HepG2 (cell line): ENCODE measurements at places on chromosomes 5 and 9. TPM values are rescaled to one million over a fixed set of nuclear protein-coding genes. Genes with fewer than 3 reads are reported as not detected.

- H3K27ac ChIP-seq: no peak overlapping the region
- no peaks in the 10 kb centered on the region for H3K36me3 ChIP-seq
- H3K27me3 ChIP-seq: no peaks in the 10 kb centered on the region
- peaks cover 23% of the 10 kb centered on the region for H3K4me1 ChIP-seq
Observed at GRCh38 chr5:53355316-53355715, 125.1 kb upstream of the FST start.

- H3K27me3 ChIP-seq: no peaks in the 10 kb centered on the region
- DNase-seq: no peak
- no peak overlapping the region for H3K4me3 ChIP-seq
- H3K27ac ChIP-seq: no peak overlapping the region
- H3K4me1 ChIP-seq: peaks cover 24% of the 10 kb centered on the region
Observed at GRCh38 chr5:56389261-56389660, 156.1 kb upstream of the ANKRD55 start.

GRCh38 chr5:159619826-159620225 lies 289.5 kb upstream of the IL12B start:
- H3K4me1 ChIP-seq: no peaks in the 10 kb centered on the region
- no peak for DNase-seq
- H3K36me3 ChIP-seq: no peaks in the 10 kb centered on the region
- no peak overlapping the region for H3K27ac ChIP-seq
- no peak overlapping the region for H3K4me3 ChIP-seq
- 0 out of 3 replicates have a peak, but pooled peaks cover under 1% of the 10 kb centered on the region for H3K27me3 ChIP-seq

Gene MEF2C
- total RNA-seq: 0.02 TPM in 1 of 2 replicates, not detected in the other

- peaks cover 1% of the 10 kb centered on the region; the same call in 1 of the 2 replicates for H3K27me3 ChIP-seq
- peaks cover 16% of the 10 kb centered on the region; the same call in 1 of the 2 replicates for H3K4me1 ChIP-seq
- H3K27ac ChIP-seq: no peak overlapping the region
- no peak for DNase-seq
- no peaks in the 10 kb centered on the region for H3K36me3 ChIP-seq
Observed at GRCh38 chr9:89379508-89380115, 61.3 kb downstream of the SECISBP2 start.

DNA sequence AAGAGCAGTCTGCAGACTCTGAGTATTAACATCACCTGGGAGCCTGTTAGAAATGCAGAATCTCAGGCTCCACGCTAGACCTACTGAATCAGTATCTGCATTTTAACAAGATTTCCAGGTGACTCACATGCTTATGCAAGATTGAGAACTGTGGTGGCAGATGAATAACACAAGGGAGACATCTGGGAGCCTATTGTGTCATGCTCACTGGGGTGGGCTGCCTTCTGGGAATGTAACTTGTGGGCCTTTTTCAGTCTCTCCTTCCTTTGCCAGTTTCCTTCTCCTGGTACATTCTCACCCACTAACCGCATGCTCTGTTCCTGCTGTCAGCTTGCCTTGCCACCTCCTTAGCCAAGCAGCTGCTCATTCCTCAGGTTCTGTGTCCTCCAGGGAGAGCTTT lies 176.6 kb upstream of the C9orf72 start:
- no peak overlapping the region for H3K4me3 ChIP-seq
- H3K27ac ChIP-seq: no peak overlapping the region
- no peaks in the 10 kb centered on the region for H3K36me3 ChIP-seq
- no peak for DNase-seq

- peaks cover 1% of the 10 kb centered on the region; the same call in 1 of the 2 replicates for H3K27me3 ChIP-seq
- no peak overlapping the region for H3K4me3 ChIP-seq
- H3K36me3 ChIP-seq: no peaks in the 10 kb centered on the region
- no peak overlapping the region for H3K27ac ChIP-seq
Observed at GRCh38 chr5:133603711-133604110, 8.6 kb downstream of the FSTL4 start.

DNA sequence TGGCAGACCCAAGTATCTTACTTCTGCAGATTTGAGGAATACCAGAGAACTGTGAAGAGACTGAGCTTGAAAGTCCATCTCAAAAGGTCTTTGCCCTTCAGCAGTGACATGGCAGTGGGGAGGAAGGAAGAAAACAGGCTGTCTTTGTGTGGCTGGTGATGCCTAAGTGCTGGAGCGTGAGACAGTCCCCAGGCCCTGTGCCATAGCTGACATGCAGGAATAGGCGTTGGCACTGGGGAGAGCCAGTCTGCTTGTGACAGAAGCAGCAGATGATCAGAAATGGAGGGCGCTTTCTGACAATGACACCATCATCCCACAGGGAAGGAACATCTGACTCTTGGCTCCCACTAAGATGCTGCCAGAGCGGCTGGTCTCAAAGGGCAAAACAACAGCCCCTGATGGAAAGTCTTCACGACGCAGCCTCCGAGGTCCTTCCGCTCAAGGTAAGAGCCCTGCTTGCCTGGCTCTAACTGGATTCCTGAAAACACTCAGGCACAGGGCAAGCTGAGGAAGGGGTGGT lies 15.5 kb upstream of the GLRX start:
- H3K4me3 ChIP-seq: no peak overlapping the region
- no peak overlapping the region for H3K27ac ChIP-seq
- H3K27me3 ChIP-seq: no peaks in the 10 kb centered on the region
- no peak for DNase-seq
- H3K36me3 ChIP-seq: no peaks in the 10 kb centered on the region

DNA sequence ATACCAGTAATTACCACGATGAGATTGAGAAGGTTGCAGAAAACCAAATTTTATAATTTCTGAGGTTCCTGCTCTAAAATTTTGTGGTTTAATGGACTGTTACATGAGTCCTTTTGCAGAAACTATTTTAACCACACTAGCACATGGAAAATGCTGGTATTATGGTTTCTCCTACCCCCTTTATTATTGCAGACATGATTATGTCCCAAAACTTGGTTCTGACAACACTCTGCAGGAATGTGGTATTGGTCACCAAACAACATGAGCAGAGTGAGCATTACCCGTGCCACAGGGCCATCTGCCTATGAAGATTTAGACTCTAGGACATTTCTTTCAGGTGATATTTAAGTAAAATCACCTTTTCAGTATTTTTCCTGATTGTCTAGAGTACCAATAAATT lies 2.8 kb upstream of the ECM2 start:
- H3K36me3 ChIP-seq: no peaks in the 10 kb centered on the region
- no peak for DNase-seq
- H3K27ac ChIP-seq: no peak overlapping the region
- H3K4me3 ChIP-seq: no peak overlapping the region
- peaks cover 36% of the 10 kb centered on the region for H3K4me1 ChIP-seq
- H3K27me3 ChIP-seq: no peaks in the 10 kb centered on the region

DNA sequence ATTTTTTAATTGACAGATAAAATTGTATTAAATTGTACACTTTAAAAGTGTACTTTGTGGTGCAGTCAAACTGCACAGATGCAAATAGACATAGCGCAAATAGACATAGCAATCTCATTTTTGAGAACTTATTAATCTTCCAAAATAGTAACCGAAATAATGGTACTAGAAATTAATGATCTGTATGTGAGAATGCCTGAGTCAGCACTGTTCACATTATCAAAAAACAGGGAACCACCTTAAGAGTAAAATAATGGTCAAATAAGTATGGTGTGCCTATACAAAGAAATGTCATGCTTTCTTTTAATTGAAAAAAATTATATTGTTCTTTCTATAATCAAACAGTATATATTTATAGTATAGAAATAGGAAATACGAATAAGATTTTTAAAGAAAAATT lies 461.9 kb downstream of the EFNA5 start:
- no peaks in the 10 kb centered on the region for H3K36me3 ChIP-seq
- DNase-seq: no peak
- H3K27me3 ChIP-seq: no peaks in the 10 kb centered on the region
- no peak overlapping the region for H3K4me3 ChIP-seq
- H3K4me1 ChIP-seq: no peaks in the 10 kb centered on the region

GRCh38 chr5:12467799-12468198 lies 563.6 kb upstream of the CTNND2 start:
- no peaks in the 10 kb centered on the region for H3K27me3 ChIP-seq
- H3K4me3 ChIP-seq: no peak overlapping the region
- no peaks in the 10 kb centered on the region for H3K36me3 ChIP-seq
- no peaks in the 10 kb centered on the region for H3K4me1 ChIP-seq

DNA sequence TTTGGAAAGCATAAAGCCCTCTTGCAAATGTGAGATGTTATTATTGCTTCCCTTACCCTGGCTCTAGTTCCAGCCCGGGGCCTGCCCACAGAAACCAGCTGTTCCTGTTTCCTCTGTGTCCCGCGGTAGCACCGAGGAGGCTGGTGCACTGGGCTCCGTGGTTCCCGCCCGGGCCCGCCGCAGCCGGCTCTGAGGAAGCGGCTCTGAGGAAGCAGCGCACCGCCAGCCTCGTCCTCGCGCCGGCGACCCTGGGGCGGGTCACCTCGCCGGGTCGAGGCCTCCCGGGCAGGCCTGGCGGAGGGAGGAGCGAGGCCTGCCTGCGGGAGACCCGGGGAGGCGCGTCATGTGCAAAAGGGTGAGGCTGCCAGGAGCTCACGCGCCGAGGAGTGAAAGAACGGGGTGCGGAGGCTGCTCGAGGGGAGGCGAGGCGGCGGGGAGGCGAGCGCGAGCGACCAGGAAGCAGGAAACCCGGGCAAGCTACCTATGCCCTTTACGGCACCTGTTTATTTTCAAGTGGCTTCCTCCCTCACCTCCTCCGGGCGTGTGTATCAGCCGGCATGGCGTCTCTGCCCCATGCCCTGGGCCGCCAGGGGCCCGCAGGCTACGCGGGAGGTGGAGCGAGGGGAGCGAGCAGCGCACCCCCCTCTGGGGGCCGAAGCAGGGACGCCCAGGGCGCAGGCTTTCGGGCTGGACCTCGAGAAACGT lies 61.3 kb upstream of the MEGF10 start:
- H3K27me3 ChIP-seq: peaks cover 4% of the 10 kb centered on the region; the same call in 1 of the 3 replicates
- no peak overlapping the region for H3K27ac ChIP-seq
- no peaks in the 10 kb centered on the region for H3K36me3 ChIP-seq
- DNase-seq: no peak
- H3K4me1 ChIP-seq: no peaks in the 10 kb centered on the region

Gene PCDHB14
- 0.32 and 0.40 TPM in 2 replicates for total RNA-seq

- no peak overlapping the region for H3K4me3 ChIP-seq
- H3K36me3 ChIP-seq: peaks cover 46% of the 10 kb centered on the region
- H3K27ac ChIP-seq: no peak overlapping the region
- no peaks in the 10 kb centered on the region for H3K27me3 ChIP-seq
Observed at GRCh38 chr9:75133396-75133795, 45.1 kb downstream of the OSTF1 start.

Gene TIGD6
- total RNA-seq: 2.1 TPM in 2 replicates

DNA sequence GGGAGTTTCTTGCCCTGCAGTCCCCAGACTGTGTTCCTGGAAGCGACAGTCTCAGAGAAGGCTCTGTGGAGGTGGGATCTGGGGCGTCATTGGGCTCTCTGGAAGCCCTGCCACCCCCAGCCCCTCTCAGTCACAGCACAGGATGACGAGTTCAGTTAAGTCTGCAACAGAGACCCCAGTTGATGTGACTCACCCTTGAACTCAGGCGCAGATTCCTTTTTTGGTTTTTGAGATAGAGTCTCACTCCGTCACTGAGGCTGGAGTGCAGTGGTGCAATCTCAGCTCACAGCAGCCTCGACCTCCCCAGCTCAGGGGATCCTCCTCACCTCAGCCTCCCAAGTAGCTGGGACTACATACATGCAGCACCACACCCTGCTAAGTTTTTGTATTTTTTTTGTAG lies 8.3 kb downstream of the HRH2 start:
- H3K27me3 ChIP-seq: no peaks in the 10 kb centered on the region; the same call in 2 of the 3 replicates
- H3K27ac ChIP-seq: no peak overlapping the region
- peaks cover 10% of the 10 kb centered on the region for H3K4me1 ChIP-seq
- H3K4me3 ChIP-seq: no peak overlapping the region

- no peaks in the 10 kb centered on the region for H3K36me3 ChIP-seq
- no peaks in the 10 kb centered on the region for H3K27me3 ChIP-seq
- no peaks in the 10 kb centered on the region for H3K4me1 ChIP-seq
- DNase-seq: no peak
- no peak overlapping the region for H3K4me3 ChIP-seq
Observed at GRCh38 chr9:8571643-8572042, 772.1 kb upstream of the DMAC1 start.

GRCh38 chr5:113232667-113233066 lies 202.1 kb downstream of the TSSK1B start:
- H3K36me3 ChIP-seq: no peaks in the 10 kb centered on the region
- H3K4me1 ChIP-seq: no peaks in the 10 kb centered on the region
- no peaks in the 10 kb centered on the region for H3K27me3 ChIP-seq
- no peak for DNase-seq

- peak overlapping the region; percentile 45; the same call in 1 of the 2 replicates for H3K4me3 ChIP-seq
- peaks cover 45% of the 10 kb centered on the region for H3K4me1 ChIP-seq
- H3K36me3 ChIP-seq: no peaks in the 10 kb centered on the region
- DNase-seq: no peak
- peak overlapping the region; percentile 34 for H3K27ac ChIP-seq
Observed at GRCh38 chr9:96423322-96423984, 5.3 kb upstream of the ZNF367 start.

- no peak overlapping the region for H3K4me3 ChIP-seq
- H3K27me3 ChIP-seq: no peaks in the 10 kb centered on the region
- no peak overlapping the region for H3K27ac ChIP-seq
- H3K36me3 ChIP-seq: no peaks in the 10 kb centered on the region; the same call in 2 of the 3 replicates
- H3K4me1 ChIP-seq: peaks cover 28% of the 10 kb centered on the region
Observed at GRCh38 chr5:109700516-109701153, 10.9 kb downstream of the MAN2A1 start.

GRCh38 chr9:92359394-92359995 lies 33.7 kb downstream of the CENPP start:
- H3K4me3 ChIP-seq: no peak overlapping the region
- no peak overlapping the region for H3K27ac ChIP-seq
- no peaks in the 10 kb centered on the region for H3K27me3 ChIP-seq
- H3K36me3 ChIP-seq: no peaks in the 10 kb centered on the region
- H3K4me1 ChIP-seq: no peaks in the 10 kb centered on the region

Gene ZCCHC10
- 40.7 and 54.8 TPM in 2 replicates for total RNA-seq

Gene ANKRD18B
- 1.2 and 1.4 TPM in 2 replicates for total RNA-seq

DNA sequence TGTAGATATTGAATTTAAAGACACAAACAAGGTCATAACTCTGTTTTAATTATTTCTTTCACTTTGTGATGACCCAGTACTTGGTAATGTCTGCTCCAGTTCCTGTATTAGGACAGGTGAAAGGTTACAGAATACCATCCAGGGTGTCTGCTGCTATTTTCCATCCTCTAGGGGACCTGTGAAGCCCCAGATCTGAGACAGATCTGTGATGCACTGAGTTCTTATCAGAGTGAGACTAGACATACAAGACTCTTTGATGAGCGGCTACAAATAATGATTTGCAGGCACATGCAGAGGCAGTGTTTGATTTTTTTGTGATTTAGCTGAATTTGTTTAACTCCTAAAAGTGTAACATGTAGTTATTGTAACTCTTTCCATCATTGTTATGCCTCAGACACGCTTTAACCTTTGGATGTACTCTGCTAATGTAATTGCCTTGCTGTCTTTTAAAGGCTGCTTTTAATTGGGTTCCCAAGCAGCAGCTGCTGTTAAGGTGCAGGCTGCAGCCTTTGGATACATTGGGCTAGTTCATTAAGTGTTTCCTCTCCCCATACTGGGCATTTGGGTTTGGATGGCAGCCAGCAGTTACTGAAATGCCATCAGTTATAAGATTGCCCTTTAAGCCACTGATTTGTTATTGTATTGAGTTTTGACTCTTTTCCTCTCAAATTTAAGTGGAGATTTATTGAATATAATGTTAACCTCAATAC lies 63.3 kb downstream of the RASGRF2 start:
- H3K4me3 ChIP-seq: no peak overlapping the region
- DNase-seq: no peak
- peaks cover 58% of the 10 kb centered on the region for H3K4me1 ChIP-seq
- no peak overlapping the region for H3K27ac ChIP-seq
- H3K36me3 ChIP-seq: peaks cover 2% of the 10 kb centered on the region

- DNase-seq: no peak
- no peak overlapping the region for H3K27ac ChIP-seq
- H3K36me3 ChIP-seq: no peaks in the 10 kb centered on the region
- no peaks in the 10 kb centered on the region for H3K4me1 ChIP-seq
Observed at GRCh38 chr5:66565878-66566277, 30.3 kb upstream of the MAST4 start.

Gene TMEM252
- not detected in 2 replicates for total RNA-seq
